CD4-positive, alpha-beta T cell treated with Interleukin-17A for 1 hour (primary cell): ENCODE measurements at places on chromosomes 3 and 15.

- no peak for DNase-seq
These were observed 20.9 kb downstream of the HACD3 start for GRCh38 chr15:65551183-65551582.

DNA sequence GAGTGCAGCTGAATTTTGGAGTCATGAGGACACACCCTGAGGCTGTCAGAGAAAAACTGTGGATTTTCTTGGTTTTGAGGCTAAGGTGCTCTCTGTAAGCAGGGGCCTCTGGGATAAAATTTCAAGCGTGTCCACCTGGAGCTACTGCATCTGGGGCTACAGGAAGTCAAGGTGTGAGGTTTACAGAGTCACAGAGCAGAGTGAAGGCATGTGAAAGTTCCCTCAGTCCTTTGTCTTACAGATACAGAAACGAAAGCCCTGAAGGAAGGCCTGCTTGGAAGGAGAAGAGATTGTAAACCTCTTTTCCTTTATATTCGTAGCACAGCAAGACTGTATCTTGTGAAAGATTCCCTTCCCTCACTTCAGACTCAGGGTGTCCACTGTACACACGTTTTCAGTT is 138.6 kb downstream of the OPA1 start:
- no peak for DNase-seq

- no peak for DNase-seq
These were observed 47.2 kb upstream of the PLCL2 start for GRCh38 chr3:16837602-16838001.

DNA sequence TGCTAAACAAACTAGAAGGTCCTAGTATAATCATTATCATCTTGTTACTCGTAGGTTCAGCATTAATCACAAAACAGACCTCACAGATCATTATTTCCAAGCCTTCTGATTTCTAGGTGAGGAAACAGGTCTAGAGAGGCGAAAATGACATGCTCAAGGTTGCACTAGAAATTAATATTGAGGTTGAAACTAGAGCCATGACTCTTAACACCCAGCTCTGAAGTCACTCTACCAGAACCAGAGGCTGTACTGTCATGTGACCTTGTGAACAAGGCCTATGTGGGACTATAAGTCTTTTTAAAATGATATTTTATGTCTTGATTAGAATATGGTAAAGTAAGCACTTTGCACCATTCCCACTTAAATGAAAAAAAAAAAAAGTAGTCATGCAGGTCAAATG is 23.8 kb upstream of the FGF12 start:
- no peak for DNase-seq

- no peak for DNase-seq
These were observed 16.3 kb downstream of the ZIC1 start for GRCh38 chr3:147425388-147425850.

- no peak for DNase-seq
These were observed 11.2 kb upstream of the TGM5 start for GRCh38 chr15:43277901-43278300.

- no peak for DNase-seq
These were observed 61.5 kb upstream of the MEF2A start for GRCh38 chr15:99504071-99504822.

- DNase-seq = peak; percentile 18
These were observed 1.6 kb downstream of the EIF4A2 start for GRCh38 chr3:186784820-186785494.

GRCh38 chr3:132486099-132486498 is 68.8 kb downstream of the DNAJC13 start:
- DNase-seq = no peak

DNA sequence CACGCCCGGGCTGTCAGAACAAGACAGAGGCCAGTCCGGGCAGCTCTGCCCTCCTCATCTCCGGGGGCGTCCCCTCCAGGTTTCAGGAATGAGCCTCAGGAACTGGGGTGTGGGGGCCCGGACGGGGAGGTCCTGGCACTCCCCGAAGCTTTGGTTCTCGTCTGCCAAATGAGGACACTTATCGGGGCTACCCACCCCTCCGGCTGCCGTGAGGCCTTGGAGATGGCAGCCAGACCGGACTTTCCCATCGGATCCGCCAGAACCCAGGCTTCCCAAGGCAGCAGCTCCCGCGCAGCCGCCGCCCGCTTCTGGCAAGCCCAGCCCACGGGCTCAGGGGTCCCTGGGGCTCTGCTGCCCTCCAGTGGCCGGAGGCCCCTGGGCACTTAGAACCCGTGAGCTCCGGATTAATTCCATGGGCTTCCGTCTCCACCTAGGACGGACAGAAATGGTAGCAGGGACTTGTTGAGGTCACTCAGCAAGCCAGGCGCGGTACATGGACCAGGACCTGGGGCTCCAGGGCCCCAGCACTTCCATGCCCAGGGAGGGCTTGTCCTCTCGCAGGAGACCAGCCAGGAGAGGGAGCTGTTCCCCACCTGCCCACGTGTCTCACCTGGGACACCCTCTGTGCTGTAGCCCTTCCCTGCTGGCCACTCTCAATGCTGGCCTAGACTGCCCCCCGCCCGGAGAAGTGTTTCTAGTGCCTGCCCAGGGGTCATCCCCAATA is 89.4 kb downstream of the LINGO1 start:
- DNase-seq = peak; percentile 68
